ENCODE measurements at places on chromosomes 11 and 22. TPM values are rescaled to one million over a fixed set of nuclear protein-coding genes. Genes with fewer than 3 reads are reported as not detected.

DNA sequence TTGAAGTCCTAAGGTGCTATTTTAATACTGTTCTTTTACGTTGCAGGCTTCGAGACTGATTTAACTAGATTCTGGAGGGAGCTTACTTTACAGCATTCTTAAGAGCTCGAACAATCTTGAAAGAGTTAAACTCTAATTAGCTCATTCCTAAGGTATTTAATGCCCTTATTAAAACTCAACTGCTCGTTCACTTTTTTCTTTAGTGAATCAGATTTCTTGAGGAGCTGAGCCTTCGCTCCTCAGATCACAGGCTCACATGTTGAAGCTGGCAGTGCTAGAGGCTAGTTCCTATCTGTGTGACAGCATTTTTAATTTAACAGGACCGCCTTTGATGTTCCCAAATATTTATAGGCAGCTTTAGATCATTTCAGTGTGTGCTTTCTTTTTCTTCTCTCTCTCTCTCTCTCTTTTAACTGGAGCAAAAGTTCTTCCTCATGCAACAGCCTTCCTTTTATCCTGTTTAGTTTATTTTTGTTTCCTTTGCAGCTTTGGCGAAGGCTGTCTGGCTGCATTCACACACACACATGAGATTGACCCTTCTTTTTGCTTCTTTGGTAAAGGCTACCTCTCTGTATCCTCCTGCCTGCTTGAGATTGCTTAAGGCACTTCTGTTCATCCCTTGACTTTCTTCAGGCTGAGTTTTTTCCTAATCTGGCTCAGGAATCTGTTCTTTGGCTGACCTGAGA, 21.0 kb downstream of the ZNRF3 start:
- no peak for DNase-seq

DNA sequence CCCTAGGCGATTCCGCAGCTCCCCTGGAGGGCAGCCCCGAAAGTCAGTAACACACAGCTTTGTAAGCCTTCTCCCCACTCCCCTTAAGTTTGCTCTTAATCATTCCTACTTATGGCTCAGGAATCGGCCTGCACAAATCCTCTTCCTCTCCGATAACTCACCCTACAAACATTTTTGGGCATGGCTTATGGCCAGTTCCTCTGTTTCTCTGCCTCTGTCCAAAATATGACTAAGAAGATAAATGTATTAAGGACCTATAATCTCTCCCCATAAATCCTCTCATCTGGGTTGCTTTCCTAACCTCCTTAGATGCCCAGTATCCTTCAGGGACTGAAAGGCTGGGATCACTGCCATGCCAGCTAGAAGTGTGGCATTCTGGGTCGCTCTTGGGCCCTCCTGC, 41.0 kb downstream of the PAMR1 start:
- DNase-seq = no peak

GRCh38 chr11:70049045-70049444, 29.1 kb upstream of the ANO1 start:
- DNase-seq = no peak

DNA sequence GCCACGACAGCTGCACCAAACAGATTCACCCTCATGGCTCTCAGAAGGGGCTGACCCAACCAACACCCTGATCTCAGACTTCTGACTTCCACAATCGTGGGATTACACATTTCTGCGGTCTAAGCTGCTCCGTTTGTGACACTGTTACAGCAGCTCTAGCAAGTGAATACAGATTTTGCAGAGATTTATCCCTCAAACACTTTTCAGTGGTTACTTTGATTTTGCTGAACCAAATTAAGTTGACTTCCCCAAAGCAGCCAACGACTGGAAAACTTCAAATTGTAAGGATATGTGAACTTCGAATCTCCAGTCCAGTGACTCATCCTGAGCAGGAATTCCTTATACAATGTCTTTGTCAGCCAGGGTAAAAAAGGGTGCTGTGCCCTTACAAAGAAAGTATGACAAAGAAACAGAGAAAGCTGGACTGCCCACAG, 14.8 kb upstream of the INCENP start:
- no peak for DNase-seq

DNA sequence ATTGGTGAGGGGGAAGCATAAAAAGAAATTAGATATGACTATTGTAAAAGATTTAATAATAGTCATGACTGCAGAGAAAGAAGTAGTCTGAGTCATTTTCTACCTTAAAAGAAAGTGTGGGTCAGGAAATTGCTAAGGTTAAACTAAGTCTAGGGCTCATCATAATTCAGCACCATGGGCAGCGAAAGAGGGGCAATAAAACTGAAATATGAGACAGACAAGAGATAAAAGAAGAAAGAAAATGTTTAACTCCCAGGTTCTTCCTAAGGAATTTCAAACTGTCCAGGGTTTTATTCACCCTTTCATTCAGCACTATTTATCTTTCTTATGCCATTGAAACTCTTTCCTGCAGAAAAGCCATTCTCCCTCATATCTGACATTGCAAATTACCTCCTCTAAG, 114.4 kb upstream of the API5 start:
- DNase-seq = no peak

GRCh38 chr11:64514590-64514989, 76.4 kb upstream of the SLC22A12 start:
- no peak for DNase-seq

- DNase-seq = no peak
Observed at GRCh38 chr11:130295657-130296056, 19.1 kb downstream of the ZBTB44 start.

GRCh38 chr11:121191818-121192217, 90.8 kb downstream of the TECTA start:
- DNase-seq = no peak

GRCh38 chr22:38266120-38266519, 6.7 kb downstream of the TMEM184B start:
- no peak for DNase-seq

- DNase-seq = no peak
Observed at GRCh38 chr11:126751242-126751641, 249.3 kb downstream of the KIRREL3 start.

GRCh38 chr22:42792909-42793847, 63.9 kb downstream of the ARFGAP3 start:
- DNase-seq = peak; percentile 16

DNA sequence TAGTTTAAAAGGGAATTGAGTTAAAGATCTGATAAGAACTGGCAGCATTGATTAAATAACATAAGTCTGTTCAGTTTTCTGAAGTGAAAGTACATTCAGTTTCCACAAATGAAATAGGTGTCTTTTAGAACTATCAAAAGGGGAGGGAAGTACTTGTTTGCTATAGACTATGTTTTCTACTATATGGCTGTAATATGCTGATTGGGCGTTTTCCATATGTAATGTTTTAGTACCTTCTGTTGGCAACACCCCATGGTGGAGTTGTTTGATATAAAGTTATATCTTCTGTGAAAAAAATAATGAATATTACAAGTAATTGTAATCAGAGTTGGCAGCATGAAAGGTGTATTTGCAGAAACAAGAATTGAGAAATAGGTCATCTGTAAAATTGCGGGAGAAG, 237.6 kb downstream of the JRKL start:
- DNase-seq = no peak

GRCh38 chr11:78034623-78035022, 11.5 kb upstream of the KCTD14 start:
- no peak for DNase-seq

DNA sequence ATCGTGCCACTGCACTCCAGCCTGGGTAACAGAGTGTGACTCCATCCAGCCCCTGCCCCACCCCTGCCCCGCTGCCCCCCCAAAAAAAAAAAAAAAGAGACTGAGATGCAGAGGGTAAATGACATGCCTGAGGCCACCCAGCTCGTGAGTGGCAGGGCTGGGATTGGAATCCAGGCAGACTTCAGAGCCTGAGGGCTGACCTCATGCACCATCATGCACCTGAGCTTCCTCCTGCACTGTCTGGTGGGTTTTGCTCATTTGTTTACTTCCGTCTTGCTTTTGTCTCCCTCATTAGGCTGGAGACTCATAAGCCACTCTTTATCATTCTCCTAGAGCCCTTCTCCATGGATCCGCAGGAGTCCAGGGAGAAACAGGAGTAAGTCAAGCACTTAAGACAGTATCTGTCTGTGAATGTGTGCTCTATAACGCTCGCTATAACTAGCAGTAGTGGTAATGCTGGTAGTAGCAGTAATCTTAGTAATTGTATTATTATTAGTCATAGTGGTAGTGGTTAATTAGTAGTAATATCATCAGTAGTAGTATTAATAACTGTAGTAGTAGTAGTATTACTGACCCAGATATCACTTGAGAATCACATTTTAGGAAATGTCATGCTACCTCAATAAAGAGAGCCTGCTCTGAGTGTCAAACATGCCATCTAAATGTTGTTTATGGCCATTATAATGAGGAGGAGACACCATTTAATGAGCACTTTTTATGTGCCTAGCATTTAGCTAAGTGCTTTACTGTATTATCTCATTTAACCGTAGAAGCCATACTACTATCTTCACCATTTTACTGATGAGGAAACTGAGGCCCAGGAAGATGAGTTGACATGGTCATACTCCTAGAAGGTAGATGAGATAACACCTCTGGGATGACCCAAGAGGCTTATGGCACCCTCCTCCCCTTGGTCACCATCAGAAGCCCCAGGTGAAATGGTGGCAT, 85.0 kb downstream of the NAT10 start:
- DNase-seq = no peak

GRCh38 chr11:129230006-129230405, 37.9 kb upstream of the ARHGAP32 start:
- no peak for DNase-seq

DNA sequence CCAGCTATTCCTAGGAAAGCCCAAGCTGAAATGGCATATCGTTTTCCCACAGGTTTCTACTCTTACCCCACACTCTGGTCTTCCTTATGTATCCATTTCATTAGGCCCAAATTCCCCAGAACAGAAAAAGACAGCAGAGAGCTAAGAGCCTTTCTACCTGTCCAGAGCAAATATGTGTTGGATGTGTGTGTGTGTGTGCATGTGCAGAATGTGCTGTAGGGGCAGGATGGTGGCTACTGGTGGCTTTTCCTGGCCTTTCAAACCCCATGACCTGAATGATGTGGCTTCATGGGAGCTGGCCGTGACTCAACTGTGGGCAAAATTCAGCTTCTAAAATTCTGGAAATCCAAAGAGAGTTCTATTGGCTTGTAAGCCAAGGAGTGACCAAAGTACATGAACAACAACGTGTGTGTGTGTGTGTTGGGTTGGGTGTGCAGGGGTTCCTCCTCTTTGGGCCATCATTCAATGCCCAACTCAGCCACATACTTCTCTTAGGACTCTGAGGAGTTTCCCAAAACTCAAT, 421.4 kb upstream of the CADM1 start:
- no peak for DNase-seq

DNA sequence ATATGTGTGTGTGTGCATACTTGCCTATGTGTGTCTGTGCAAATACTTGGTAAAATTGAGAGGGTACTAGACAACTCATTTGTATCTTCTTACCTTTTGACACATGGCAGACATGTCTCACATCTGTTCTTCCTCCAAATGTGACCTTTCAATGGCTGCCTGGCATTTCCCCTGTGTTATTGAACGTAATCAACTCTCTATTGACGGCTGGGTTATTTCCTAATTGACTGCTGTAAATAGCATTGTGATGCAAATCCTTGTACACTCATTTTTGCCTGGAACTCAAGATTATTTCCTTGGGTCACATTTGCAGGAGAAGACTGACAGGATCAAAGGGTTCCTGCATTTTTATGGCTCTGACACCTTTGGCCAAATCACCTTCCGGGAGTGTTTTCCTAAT, 37.4 kb downstream of the KCNQ1 start:
- no peak for DNase-seq

DNA sequence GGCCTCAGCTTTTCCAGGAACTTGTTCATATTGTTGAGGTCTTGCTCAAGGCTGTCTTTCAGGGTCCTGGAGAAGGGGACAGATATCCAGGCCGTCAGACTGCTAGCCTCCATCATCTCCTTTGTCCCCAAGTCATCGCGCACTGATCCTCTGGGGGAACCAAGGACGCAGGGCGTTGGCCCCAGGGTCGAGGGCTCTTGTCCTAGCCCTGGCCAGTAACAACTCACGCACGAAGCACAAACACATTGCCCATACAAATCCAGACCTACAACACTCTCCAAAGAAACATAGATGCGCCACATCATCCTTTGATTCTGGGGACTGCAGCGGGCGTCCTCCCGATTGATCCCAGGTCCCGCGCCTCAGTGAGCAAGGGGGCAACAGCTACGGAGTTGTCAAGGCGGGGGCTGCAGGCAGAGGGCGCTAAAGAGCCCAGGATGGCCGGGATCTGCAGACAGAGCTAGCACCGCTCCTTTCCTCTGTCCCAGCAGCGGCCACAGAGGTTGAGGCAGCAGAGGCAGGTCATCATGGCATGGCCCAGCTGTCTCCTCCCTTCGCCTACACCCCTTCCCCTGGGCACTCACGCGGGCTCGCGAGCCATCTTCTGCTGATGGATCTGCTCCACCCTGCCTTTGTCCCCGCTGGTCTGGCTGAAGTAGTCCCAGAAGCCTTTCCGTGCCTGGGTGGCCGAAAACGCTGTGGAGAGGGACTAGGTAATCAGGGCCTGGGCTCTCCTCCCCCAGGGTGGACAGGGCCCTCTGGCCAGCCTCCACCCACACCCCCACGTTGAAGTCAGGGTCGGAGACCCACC, 472 bp downstream of the APOA5 start:
- DNase-seq = peak; percentile 86

DNA sequence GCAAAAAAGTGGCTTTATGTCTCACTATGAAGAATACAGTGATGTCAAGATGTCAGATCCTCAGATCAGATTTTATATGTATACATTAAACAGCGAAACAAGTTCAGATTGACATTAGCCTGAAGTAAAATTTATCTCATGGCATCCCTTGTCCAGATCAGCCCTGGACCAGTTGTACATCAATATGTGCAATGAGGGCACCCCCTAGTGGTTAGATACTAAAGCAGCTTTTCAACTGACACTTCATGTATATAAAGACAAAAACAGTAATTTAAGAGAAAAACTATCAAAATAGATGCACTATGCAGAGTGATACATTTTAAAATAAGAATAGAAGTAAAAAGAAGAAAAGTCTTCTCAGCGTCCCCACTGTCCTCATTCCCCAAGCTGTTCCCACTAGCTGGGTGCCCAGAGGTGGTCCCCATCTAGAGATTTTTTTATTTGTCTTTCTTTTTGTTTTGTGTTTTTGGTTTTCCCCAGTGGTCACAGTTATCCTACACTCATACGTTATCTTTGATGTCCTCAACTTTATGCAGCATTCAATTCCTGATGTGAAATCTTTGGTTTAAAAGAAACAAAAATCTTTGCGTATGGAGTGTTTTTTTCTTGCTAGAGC, 2193.4 kb upstream of the RAG2 start:
- no peak for DNase-seq

GRCh38 chr22:19576460-19577421, 52.5 kb upstream of the CLDN5 start:
- DNase-seq = peak; percentile 39

Gene FLRT1
- total RNA-seq = not detected

Gene CYP2D6
- total RNA-seq = 2.9 TPM

Gene MRGPRX4
- not detected for total RNA-seq

Gene OR52I1
- total RNA-seq = not detected

Gene C11orf21
- total RNA-seq = 5.3 TPM

Gene CST6
- total RNA-seq = 33.2 TPM

Gene GALNT18
- 54.8 TPM for total RNA-seq

Gene E2F8
- 0.40 TPM for total RNA-seq

Gene IL18
- total RNA-seq = 74.2 TPM

Gene RBM4B
- 17.0 TPM for total RNA-seq

Gene MDK
- 19.6 TPM for total RNA-seq

Gene JHY
- total RNA-seq = 8.1 TPM

Gene OR10D3
- not detected for total RNA-seq

Gene MUC6
- total RNA-seq = not detected

Gene POLR2F
- total RNA-seq = 124 TPM

All from upper lobe of left lung (tissue), 6 donors.